ENCODE measurements at places on chromosomes 2 and 18. TPM values are rescaled to one million over a fixed set of nuclear protein-coding genes. Genes with fewer than 3 reads are reported as not detected.

The ZSWIM2 gene
- not detected for total RNA-seq

The AKAIN1 gene
- total RNA-seq = not detected

DNA sequence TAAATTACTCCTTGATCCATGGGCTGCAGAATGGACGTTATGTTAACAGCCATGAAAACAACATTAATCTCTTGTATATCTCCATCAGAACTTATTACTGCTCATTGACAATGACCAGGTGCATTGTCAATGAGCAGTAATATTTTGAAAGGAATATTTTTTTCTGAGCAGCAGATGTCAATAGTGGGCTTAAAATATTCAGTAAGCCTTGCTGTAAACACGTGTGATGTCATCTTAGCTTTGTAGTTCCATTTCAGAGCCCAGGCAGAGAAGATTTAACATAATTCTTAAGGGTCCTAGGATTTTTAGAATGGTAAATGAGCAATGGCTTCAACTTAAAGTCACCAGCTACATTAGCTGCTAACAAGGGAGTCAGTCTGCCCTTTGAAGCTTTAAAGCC is 26.6 kb downstream of the CFAP210 start:
- no peaks in the 10 kb centered on the region for H3K36me3 ChIP-seq
- no peaks in the 10 kb centered on the region for H3K27me3 ChIP-seq
- DNase-seq = no peak
- no peaks in the 10 kb centered on the region for H3K4me1 ChIP-seq
- H3K4me3 ChIP-seq = no peak overlapping the region
- no peak overlapping the region for H3K27ac ChIP-seq

DNA sequence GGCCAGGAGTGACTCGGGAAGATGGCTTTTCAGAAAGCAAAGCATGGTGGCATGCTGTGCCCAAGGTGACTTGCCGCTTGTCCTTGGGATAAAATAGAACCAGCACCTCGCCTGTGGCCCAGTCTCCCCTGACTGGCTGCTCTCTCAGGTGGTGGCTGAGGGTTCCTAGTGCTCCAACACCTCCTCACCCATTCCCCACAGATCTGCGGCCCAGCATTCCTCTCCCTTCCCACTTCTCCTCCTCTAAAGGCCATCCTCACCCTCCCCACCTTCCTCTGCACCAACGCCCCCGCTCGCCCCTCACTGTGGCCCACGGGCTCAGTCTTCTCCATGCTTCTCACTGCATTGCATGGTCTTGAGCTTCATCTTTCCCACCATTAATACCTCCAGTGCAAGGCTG is 132.4 kb downstream of the PXDN start:
- no peak for DNase-seq
- H3K4me1 ChIP-seq = peaks cover 3% of the 10 kb centered on the region
- peaks cover 6% of the 10 kb centered on the region for H3K27me3 ChIP-seq
- no peaks in the 10 kb centered on the region for H3K36me3 ChIP-seq
- H3K4me3 ChIP-seq = no peak overlapping the region

GRCh38 chr2:128091726-128092080 is 703 bp downstream of the UGGT1 start:
- H3K27ac ChIP-seq = peak overlapping the region; percentile 90
- DNase-seq = peak; percentile 7
- peaks cover 17% of the 10 kb centered on the region for H3K36me3 ChIP-seq
- no peaks in the 10 kb centered on the region for H3K27me3 ChIP-seq
- H3K4me1 ChIP-seq = peaks cover 34% of the 10 kb centered on the region

All from activated naive CD8-positive, alpha-beta T cell treated with anti-CD3 and anti-CD28 coated beads for 36 hours (primary cell).